Sigmoid colon (tissue), 7 donors: ENCODE measurements at places on chromosomes 1 and 21. TPM values are rescaled to one million over a fixed set of nuclear protein-coding genes. Genes with fewer than 3 reads are reported as not detected.

GRCh38 chr1:98055457-98055856, 134.6 kb upstream of the DPYD start:
- DNase-seq: no peak

GRCh38 chr1:93662481-93663207, 19.0 kb downstream of the BCAR3 start:
- DNase-seq: no peak

DNA sequence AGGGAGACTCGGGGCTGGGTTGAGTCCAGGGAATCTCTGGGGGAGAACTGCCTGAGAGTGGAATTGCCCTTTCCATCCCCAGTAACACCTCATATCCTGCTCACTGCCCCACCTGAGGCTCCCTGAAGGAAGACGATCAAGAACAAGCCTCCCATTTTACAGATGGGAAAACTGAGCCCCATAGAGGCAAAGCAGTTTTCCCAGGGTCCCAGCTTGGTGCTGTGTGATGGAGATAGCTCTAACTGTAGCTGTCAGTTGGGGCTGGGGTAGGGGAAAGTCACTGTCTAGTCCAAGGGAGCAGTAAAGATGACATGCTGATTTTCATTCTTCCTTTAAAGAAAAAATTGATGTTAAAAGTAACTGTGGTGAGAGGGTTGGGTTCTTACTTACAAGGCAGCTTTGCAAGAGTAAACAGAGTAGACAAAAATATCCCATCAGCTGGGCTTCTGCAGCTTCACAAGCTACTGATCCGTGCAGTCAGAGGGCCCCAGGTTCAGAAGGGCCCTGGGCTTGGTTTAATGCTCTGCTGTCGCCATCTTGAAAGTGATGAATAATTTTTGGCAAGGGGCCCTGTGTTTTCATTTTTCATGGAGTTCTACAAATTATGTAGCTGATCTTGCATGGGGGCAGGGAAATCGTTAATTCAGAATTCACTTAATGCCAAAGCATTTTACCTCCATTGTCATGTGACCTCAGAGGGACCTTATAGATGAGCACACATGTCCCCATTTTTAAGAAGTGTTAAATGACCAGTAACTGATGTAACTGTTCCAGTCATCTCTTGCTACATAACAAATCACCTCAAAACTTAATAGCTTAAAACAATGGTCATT, 17.6 kb upstream of the TNFRSF1B start:
- DNase-seq: no peak

CRYAA gene
- not detected for total RNA-seq

DNA sequence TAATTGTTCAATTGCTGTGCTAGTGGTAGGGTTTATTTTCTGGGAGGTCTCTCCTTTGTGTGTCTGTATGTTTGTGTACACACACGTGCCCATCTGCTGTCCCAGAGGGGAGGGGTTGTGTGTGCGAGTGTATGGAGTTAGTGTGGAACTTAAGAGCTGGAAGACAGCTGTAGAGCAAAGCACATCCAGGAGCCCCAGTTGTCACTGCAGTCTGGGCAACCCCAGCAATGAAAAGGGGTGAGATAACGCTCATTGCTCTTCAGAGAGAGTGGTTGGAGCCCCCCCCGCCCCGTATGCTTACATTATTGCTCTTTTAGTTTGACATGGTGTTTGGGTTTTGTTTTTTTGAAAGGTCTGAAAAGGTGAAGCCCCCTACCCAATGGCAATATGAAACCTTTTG, 36.9 kb downstream of the NCF2 start:
- DNase-seq: no peak

DNA sequence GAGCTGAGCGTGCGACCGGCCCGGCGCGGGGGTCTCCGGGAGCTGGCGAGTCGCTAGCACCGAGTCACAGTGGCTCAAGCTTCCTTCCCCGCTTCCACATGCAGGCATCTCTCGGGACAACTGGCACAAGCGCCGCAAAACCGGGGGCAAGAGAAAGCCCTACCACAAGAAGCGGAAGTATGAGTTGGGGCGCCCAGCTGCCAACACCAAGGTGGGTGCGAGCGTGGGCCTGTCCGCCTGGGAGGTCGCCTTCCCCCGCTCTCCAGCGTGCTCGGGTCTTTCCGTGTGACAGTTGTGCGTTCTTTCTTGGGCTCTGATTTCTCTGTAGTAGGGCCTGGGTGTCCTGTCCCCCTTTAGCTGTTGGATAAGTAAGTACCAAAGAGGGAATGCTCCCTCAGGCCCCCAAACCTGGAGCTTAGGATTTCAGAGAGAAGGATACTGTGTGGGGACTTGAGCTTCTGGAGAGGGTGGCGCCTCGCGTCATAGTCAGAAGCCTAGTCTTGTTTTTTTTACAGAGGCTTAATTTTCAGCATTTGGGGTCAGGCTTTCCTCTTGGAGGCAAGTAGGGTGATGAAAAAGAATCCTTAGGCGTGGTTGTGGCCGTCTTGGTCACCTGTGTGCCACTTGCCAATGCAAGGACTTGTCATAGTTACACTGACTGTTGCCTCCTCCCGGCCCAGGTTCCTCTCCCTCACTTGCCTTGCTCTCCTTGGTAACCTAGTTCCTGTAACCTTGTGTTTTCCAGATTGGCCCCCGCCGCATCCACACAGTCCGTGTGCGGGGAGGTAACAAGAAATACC, 790 bp downstream of the RPS8 start:
- DNase-seq: no peak

RAD54L gene
- total RNA-seq: not detected

DNA sequence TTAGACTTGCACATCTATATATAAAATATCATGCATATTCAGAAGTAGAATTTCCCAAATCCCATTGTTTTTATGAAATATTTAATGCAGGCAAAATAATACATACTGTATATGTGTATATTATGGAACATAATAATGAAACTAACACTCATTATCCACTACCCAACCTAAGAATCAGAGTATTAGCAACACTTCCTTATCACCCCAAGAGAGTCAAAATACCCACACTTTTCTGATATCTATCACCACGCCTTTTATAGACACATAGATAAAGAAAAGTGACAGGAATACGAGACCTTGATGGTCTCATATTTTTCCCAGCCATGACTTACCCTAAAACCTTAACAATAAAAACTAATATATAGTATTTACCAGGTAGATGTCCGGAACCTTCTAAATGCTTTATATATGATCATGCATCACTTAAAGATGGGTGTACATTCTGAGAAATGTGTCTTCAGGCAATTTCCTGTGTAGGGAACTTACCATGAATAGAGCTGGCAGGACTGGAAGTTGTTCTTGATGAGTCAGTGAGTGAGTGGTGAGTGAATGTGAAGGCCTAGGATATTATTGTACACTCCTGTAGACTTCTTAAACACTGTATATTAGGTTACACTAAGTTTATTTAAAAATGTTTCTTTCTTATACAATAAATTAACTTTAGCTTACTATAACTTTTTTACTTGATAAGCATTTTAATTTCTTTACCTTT, 45.5 kb downstream of the TNFSF4 start:
- no peak for DNase-seq

- DNase-seq: no peak
Measured at GRCh38 chr1:243903041-243903440, 53.0 kb upstream of the AKT3 start.

DNA sequence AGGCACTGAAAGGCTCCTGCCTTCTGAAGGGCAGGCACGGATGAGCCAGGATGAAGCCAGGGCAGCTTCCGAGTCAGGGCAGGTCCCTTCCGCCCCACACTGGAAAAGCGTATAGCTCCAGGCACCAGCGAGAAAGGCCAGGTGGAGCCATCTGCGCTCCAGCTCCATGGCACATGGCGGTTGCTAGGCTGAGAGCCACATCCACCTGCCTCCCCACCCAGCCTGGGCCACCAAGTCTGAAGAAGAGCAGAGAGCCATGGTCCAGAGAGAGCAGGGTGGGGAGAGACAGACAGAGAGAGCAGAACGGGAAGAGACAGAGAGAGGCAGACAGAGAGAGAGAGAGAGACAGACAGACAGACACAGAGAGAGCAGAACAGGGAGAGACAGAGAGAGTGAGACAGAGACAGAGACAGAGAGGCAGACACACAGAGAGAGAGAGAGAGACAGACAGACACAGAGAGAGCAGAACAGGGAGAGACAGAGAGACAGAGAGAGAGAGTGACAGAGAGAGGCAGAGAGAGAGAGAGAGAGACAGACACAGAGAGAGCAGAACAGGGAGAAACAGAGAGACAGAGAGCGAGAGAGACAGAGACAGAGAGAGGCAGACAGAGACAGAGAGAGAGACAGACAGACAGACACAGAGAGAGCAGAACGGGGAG, 5.2 kb downstream of the FNDC10 start:
- DNase-seq: no peak

DNA sequence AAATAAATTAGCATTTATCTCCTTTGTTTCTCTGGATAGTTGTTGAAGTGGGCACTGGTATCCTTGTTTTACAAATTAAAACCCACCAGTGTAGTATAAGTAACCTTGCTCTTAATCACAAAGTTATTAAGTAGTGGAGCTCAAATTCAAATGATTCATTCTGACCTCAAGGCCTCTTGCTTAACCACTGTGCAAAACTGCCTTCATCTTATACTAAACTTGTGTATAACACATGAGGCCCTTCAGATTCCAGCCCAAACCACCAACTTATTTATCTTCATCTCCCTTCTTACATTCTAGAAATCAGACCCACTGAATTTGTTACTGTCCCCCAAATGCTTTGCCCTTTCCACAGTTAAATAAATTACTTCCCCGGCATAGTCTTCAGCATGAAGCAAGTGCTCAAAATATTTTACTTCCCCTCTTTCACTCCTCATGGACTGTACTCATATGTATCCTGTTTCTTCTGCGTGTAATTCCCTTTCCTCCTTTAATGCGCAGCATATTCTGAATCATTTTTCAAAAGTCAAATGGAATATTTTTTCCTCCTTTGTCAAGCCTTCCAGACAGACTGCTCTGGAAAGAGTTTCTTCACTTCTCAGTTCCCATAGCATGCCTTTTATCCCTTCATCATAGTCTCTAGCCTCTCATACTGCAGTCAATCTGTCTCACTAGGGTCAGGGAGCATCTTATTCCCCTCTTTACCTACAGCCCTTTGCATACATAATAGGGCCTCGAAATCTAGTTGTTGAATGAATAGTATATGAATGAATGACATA, 19.0 kb upstream of the DNASE2B start:
- DNase-seq: no peak

RNU1-4 gene
- total RNA-seq: under 0.01 TPM

DNA sequence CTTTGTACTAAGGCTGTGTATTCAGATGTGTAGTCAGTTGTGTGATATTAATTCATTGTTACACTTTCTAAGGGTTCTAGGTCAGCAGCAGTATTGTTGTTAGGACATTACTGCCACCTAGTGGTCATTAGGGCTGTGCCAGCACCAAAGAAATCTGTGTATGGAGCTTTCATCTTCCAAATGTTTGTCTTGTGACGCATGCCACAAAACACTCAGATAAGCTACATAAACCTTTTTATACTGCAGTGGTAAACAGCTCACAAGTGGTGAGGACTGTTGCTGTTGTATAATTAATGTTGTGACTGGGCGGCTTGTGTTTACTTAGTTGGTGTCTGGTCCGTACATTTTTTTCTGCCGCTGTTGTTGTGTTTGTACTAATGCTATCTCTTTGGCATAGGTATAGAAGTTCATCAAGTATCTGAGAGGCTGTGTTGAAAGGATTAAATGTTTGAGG, 51.7 kb downstream of the S1PR1 start:
- peak; percentile 75 for DNase-seq

GRCh38 chr1:10613340-10613739, 138.6 kb downstream of the PEX14 start:
- peak; percentile 38 for DNase-seq

TNNI3K gene
- total RNA-seq: 6.9 TPM

PRAMEF17 gene
- total RNA-seq: not detected

GRCh38 chr21:42460391-42461184, 35.4 kb downstream of the RSPH1 start:
- DNase-seq: no peak

GRCh38 chr1:157147906-157148700, 9.9 kb upstream of the ETV3 start:
- DNase-seq: no peak

GRCh38 chr21:34202553-34203372, 129.4 kb downstream of the MRPS6 start:
- peak; percentile 84 for DNase-seq

GRCh38 chr1:39051956-39052355, 25.8 kb downstream of the NDUFS5 start:
- no peak for DNase-seq

DNA sequence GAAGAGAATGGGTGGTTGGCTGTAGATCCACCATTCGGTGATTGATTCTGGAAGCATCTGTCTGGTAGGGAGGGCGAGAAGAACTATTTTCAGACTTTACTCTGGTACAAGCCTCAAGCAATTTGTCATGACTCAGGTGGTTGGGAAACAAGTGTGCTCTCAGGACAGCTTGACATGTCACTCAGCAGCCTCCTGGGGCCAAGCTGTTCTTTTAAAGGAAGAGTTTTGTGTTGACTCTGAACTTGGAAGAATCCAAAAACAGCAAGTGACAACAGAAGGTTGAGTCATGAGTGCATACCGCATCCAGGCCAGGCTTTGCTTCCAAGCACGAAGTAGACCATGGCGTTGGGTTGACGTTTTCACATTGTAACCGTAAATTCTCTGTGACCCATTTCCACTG, 65.9 kb downstream of the CLIC6 start:
- no peak for DNase-seq

- DNase-seq: no peak
Measured at GRCh38 chr1:116889380-116889779, 20.3 kb upstream of the PTGFRN start.

DNA sequence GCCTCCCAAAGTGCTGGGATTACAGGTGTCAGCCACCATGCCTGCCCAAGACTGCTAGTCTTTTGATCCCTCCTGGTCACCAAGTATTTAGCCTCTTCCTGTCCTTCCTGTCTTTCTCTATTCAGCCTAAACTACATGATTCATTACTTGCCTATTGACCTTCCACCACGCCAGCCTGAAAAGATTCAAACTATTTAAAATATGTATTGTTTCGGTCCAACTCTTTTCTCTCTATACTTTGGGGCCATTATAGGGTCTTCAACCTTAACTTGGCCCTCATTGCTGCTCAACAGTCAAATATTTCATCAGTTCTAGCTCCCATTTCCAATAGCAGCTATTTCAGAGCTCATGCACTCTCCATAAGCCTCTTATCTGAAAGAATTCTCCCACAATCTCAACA, 153.0 kb downstream of the TNFSF18 start:
- no peak for DNase-seq

ANGPTL3 gene
- not detected for total RNA-seq

- DNase-seq: no peak
Measured at GRCh38 chr1:5927506-5928370, 64.5 kb downstream of the NPHP4 start.

RNF186 gene
- not detected for total RNA-seq

LRRN2 gene
- total RNA-seq: 7.8 TPM

LEMD1 gene
- not detected for total RNA-seq

KRTCAP2 gene
- 72.9 TPM for total RNA-seq

DNA sequence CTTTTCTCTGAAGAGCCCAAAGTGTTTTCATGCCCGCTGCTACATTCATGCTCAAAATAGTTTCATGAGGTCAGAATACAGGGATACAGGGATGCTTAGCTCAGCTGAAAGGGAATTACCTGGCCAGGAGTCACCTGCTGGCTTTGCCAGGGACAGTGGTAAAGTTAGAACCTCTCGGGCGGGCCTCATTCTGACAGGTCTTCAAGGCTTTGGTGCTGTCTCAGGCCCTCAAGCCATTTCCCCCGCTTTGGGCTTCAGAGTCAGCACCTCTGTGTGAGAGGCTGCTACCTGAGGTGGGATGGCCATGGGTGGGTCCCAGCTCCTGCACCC, 5.5 kb downstream of the RASSF5 start:
- no peak for DNase-seq
